ENCODE measurements at places on chromosomes 5 and 9.

DNA sequence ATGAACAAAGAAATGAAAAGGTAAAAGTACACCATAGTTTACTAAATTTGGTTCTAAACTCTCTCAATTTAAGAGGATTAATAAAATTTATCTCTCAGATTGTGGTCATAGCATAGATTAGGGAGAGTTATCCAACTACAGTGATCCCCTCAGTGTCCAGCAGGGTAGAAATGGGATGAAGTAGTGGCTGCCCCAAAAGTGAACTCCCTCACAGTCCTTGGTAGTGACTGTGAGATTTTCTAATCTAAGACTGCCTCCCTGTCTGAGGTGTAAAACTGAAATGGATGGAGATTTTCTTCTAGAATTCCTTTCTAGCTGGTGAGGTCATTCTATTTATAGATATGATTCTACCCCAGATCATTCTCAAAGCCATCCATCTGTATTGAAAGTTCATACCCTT lies 455.5 kb downstream of the ACTL7B start:
- no peak overlapping the region for H3K4me3 ChIP-seq
- no peaks in the 10 kb centered on the region for H3K36me3 ChIP-seq
- no peak for DNase-seq
- no peaks in the 10 kb centered on the region for H3K27me3 ChIP-seq

- no peaks in the 10 kb centered on the region for H3K27me3 ChIP-seq
- no peaks in the 10 kb centered on the region for H3K4me1 ChIP-seq
- H3K36me3 ChIP-seq = no peaks in the 10 kb centered on the region
These were observed 17.5 kb downstream of the ERMP1 start for GRCh38 chr9:5815461-5815860.

GRCh38 chr9:109418827-109419226 lies 79.3 kb downstream of the PTPN3 start:
- no peaks in the 10 kb centered on the region for H3K36me3 ChIP-seq
- no peak overlapping the region for H3K27ac ChIP-seq
- no peaks in the 10 kb centered on the region for H3K4me1 ChIP-seq
- DNase-seq = peak; percentile 54

DNA sequence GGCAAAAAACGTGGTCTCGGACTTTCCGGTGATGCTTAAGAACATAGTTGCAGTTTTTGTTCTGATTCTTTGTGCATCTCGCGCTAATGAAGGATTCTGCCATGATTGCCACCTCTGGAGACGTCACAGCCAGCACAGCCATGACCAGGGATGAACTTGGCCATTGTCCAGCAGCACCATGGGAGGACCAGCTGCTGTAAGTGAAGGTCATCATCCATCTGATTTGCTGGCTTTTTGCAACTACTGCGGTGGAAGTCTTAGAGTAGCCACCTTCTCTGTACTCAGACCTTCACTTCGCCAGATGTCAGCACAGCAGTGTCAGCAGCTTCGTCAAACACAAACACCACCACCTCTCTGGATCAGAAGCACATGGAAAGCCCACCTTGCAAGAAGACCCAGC lies 45.7 kb downstream of the NSUN2 start:
- no peak for DNase-seq
- no peaks in the 10 kb centered on the region for H3K36me3 ChIP-seq
- no peak overlapping the region for H3K4me3 ChIP-seq

- no peaks in the 10 kb centered on the region for H3K4me1 ChIP-seq
- no peak overlapping the region for H3K27ac ChIP-seq
- no peak for DNase-seq
- no peaks in the 10 kb centered on the region for H3K27me3 ChIP-seq
These were observed 16.9 kb downstream of the CDH9 start for GRCh38 chr5:27021471-27021870.

DNA sequence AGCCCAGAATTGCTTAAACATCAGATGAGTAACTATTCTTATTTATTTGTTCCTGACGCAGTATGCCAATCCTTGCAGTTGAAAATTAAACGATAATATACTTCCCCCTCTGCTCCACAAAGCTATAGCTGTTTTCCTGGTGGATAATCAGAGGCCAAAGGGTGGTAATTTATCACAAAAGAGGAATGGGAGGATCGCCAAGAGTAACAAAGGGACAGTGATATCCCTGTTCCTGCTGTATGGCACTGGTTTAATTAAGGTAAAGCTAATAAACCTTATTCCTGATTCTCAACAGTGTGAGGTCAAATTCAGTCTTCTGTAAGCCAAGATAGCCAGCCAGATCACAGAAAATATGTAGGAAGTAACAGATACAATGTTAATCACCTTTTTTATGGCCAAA lies 33.4 kb upstream of the PTGER4 start:
- H3K4me1 ChIP-seq = no peaks in the 10 kb centered on the region
- H3K27ac ChIP-seq = no peak overlapping the region
- no peaks in the 10 kb centered on the region for H3K36me3 ChIP-seq
- H3K4me3 ChIP-seq = no peak overlapping the region
- DNase-seq = no peak

GRCh38 chr5:52388349-52388748 lies 399.4 kb upstream of the ITGA1 start:
- DNase-seq = no peak
- H3K27me3 ChIP-seq = no peaks in the 10 kb centered on the region
- no peaks in the 10 kb centered on the region for H3K36me3 ChIP-seq
- H3K4me1 ChIP-seq = no peaks in the 10 kb centered on the region
- H3K4me3 ChIP-seq = no peak overlapping the region
- H3K27ac ChIP-seq = no peak overlapping the region

DNA sequence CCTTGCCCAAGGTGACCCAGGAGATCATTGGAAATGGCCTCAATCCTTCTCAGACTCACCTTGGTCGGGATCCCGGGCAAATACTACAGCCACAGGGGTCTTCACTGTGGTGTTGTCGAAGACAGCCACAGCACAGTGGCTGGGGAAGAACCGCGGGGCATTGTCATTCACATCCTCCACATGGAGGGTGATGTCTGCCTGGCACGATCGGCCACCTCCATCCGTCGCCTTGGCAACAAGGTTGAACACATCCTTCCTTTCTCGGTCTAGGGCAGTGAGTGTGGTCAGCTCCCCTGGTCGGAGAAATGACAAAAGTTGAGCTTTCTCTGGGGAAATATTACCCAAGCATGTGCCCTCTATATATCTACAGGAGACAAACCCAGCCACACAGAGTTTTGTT lies 56.8 kb downstream of the FAT2 start:
- H3K27ac ChIP-seq = no peak overlapping the region
- H3K27me3 ChIP-seq = no peaks in the 10 kb centered on the region
- H3K4me3 ChIP-seq = no peak overlapping the region
- peak; percentile 19 for DNase-seq
- H3K36me3 ChIP-seq = no peaks in the 10 kb centered on the region

- H3K4me3 ChIP-seq = no peak overlapping the region
- no peak for DNase-seq
- H3K27ac ChIP-seq = no peak overlapping the region
- no peaks in the 10 kb centered on the region for H3K27me3 ChIP-seq
- no peaks in the 10 kb centered on the region for H3K4me1 ChIP-seq
These were observed 131.3 kb downstream of the SEC61B start for GRCh38 chr9:99353408-99353807.

DNA sequence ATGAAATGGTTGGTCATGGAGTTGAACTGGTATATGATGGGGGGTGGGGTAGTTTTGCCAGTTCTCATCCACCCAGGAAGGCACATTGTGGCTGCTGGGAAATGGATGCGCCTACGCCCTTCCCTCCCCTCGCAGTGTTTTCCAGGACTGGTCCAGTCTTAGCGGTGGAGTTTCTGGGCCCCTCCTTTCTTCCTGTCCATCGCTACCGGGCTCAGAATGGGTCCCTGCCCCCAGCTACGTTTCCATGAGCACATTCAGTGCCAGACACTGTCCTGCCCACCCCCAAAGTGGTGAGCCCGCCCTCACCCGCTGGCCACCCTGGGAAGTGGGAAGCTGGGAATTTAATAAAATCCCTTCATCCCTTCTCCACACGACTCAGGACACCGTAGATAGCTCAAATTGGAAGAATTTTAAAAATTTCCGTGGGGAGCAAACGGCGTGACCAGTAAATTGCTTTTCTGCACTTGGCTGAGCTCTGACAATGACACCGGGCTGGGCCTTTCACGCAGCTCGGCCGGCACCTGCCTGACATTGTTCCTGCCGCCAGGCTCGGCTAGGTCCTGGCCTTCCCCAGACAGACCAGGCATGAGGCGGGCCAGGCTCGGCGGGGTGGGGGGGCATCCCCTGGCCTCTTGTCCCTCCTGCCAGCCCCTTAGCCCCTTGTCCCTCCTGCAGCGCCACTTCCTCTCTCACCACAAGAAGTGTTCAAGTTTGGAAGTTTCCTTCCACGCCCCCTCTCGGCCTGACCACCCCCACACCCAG lies 3.6 kb downstream of the FGF18 start:
- DNase-seq = no peak
- H3K4me1 ChIP-seq = peaks cover 4% of the 10 kb centered on the region

DNA sequence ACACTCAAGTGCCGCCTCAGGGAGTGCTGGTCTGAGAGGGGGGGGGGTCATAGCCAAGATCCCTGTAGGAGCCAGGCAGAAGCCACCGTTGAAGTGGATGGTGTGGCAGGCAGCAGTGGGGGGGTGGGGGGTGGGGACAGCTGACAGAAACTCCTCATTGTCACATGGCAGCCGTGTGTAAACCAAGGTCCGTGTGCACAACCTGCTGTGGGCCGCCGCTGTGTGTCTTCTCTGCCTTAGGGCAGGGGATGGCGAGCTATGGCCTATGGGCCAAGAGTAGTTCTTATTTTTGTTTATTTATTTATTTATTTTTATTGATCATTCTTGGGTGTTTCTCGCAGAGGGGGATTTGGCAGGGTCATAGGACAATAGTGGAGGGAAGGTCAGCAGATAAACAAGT lies 13.4 kb downstream of the SQSTM1 start:
- H3K36me3 ChIP-seq = peaks cover 20% of the 10 kb centered on the region
- no peaks in the 10 kb centered on the region for H3K4me1 ChIP-seq
- no peak overlapping the region for H3K27ac ChIP-seq

DNA sequence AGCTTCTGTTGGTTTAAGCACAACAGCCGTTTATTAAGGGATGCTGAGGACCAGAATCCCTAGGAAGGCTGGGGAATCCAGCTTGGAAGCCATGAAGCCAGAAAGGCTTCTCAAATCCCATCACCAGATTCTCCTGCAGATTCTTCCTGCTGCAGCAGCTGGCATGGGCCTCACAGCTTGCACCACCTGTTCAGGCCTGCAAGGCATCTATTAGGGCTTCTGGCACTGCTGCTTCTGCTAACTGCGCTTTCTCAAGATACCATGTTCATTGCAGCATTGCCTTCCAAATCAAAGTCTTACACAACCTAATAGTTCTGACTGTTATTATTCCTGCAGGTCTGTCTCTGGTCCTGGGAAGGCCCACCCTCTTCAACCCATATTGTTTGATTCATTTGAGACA lies 51.2 kb upstream of the ZNF366 start:
- H3K4me3 ChIP-seq = no peak overlapping the region
- H3K4me1 ChIP-seq = peaks cover 3% of the 10 kb centered on the region
- no peaks in the 10 kb centered on the region for H3K27me3 ChIP-seq

DNA sequence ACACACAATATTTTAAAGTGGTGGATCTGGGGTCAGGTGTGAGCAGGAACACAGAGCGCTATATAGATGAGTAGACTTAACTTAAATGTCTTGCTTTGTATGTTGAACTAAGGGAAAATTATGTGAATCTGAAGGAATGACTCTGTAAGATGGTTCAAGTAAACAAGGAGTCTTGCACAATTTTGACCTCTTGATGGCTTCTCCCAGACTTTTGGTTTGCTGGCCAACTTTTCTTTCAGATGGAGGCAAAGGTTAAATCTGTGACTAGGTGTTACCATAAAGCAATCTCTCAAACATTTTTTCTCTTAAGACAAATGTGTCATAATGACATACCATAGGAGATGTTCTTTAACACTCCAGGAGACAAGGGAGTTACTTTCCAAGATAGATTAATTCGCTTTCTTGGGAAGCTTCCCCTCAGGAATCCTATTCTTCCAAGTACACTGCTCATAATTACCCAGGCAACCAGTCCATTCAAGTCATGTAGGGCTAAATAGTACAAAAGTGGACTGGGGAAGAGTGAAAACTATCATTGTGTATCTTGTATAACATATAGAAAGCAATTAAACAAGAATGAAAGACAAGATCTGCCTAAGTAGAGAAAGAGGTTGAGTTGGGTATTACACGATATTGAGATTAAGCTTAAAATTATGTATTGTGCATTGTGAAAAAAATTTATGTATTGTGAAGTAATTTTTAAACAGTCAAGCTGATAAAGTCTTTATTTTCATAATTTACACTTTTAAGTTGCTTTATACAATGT lies 60.3 kb upstream of the SLC27A6 start:
- no peaks in the 10 kb centered on the region for H3K4me1 ChIP-seq
- no peak overlapping the region for H3K27ac ChIP-seq
- no peaks in the 10 kb centered on the region for H3K36me3 ChIP-seq
- no peaks in the 10 kb centered on the region for H3K27me3 ChIP-seq
- no peak overlapping the region for H3K4me3 ChIP-seq

DNA sequence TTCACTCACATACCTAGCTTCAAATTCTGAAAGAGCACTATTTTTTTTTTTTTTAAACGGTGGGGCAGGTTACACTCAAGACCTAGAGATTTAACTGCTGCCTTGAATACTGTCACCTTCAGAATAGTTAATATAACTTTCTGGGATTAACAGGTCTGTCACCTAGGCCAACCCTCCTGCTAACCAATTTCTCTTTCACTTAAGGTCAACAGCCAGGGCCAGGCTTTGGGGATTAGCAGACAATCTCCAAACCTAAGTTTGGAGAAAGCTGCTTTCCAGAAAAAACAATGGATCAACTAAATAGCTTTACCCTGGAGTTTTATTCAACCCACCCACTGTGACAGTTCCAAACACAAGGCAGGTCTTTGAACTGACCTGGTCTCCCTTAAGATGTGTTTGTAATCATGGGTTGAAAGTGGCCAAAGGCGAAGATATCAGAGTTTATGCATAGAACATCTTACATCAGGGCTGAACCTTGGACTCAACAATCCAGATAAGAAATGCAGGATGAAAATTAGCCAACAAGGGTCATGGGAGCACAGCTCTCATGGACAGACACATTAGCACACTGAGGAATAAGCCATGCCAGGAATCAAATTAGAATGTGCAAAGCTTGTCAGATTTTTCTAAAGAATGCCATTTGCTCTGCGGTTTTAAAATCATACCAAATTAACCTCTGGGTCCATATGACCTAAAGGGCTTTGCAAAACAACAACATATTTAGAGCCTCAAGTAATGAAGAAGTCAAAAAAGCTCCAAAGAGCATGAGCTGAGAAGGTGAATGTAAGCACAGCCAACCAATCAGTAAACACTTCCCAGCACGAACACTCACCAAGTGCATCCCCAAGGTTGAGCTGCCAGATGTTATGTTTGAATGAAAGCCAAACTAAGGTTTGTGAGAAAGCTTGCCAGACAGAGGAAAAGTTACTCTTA lies 538.5 kb upstream of the DMAC1 start:
- no peaks in the 10 kb centered on the region for H3K27me3 ChIP-seq
- peaks cover 1% of the 10 kb centered on the region for H3K4me1 ChIP-seq
- no peaks in the 10 kb centered on the region for H3K36me3 ChIP-seq
- no peak overlapping the region for H3K27ac ChIP-seq
- peak; percentile 74 for DNase-seq

DNA sequence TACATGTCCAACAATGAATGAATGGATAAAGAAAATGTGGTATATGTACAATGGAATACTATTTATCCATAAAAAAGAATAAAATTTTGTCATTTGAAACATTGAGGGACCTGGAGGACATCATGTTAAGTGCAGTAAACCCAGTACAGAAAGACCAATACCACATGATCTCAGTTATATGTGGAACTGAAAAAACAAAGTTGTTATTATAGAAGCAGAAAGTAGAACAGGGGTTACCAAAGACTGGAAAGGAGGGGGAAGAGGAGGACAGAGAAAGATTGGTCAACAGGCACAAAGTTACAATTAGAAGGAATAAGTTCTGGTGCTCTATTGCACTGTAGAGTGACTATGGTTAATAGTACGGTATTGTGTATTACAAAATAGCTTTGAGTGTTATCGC lies 233.8 kb downstream of the SEMA6A start:
- no peak overlapping the region for H3K27ac ChIP-seq
- no peak overlapping the region for H3K4me3 ChIP-seq
- no peaks in the 10 kb centered on the region for H3K4me1 ChIP-seq
- no peak for DNase-seq

All from mesendoderm (in vitro differentiated cells).